Esophagus squamous epithelium (tissue), 5 donors: ENCODE measurements at places on chromosomes 7 and 10.

GRCh38 chr7:27162561-27163287 is 2.6 kb downstream of the HOXA9 start:
- DNase-seq, result no peak

GRCh38 chr7:131620673-131621609 is 64.5 kb upstream of the PODXL start:
- DNase-seq, result no peak

- no peak for DNase-seq
Measured at GRCh38 chr10:92045641-92046106, 122.1 kb downstream of the BTAF1 start.

GRCh38 chr10:50419091-50419490 is 167.8 kb upstream of the ASAH2 start:
- no peak for DNase-seq

GRCh38 chr7:151843181-151843580 is 33.7 kb downstream of the PRKAG2 start:
- DNase-seq, result no peak

GRCh38 chr10:97509120-97509680 is 10.5 kb downstream of the UBTD1 start:
- DNase-seq, result no peak

- DNase-seq, result no peak
Measured at GRCh38 chr7:23242935-23243334, 3.6 kb upstream of the GPNMB start.

DNA sequence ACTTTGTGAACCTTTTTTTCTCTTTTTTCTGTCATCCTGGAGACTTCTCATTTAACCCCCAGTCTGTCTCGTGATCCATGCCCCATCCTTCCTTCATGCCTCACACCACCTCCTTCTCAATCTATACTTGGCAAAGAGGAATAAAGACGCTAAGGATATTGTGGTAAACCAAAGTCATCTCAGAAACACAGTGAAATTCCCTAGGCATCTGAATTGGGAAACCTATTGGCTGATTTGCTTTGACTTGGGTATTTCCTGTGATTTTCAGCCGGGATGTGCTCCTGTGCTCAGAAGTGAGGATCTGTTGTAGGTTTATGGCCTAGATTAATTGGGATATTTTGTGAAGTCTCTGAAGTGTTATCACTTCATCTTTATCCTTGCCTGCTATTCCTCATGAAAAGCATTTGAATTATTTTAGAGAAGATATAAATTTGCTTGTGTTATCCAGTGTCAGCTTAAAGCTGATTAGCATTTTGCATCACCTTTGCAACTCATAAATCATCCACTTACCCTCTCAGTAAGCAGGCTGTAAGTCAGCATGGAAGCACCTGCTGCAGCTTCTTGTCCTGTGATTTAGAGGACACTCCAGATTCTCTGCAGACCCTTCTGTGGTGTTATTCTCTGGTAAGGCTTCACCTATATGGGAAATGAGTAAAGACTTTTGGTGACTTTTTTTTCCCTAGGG is 138.0 kb downstream of the AUTS2 start:
- DNase-seq, result no peak

- DNase-seq, result no peak
Measured at GRCh38 chr7:18509481-18509880, 13.9 kb downstream of the HDAC9 start.
